ENCODE measurements at places on chromosomes 7 and 10.

- DNase-seq: no peak
Measured at GRCh38 chr7:51182636-51183166, 133.9 kb downstream of the COBL start.

DNA sequence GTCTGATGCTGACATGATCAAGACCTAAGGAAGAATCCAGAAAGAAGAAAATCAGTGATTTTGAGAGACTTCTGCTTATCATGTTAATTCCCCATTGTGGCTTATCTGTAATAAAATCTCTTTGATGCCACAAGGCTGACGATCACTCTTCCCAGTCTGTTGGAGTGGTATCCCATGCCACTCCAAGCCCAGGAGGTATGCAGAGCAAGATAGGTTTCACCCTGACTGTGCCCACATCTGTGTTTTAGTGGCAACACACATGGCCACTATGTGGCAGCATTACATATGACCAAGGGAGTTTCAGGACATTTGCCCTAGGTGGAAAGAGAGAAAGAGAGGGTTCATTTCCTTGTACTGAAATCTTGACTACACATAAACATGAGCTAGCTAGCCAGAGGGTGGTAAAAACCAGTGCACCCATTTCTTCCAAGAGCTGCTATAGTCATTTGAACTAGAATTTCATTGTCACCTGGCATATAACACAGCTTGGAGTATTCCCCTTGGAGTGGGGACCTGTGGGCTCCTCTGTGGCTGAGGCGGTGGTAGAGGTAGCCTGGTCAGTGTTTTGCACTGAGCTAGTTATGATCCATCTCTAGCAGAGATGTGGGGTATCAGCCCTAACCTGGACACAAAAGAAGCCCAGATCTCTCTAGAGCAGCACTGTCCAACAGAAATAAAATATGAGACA lies 20.8 kb downstream of the LAMB4 start:
- no peak for DNase-seq

GRCh38 chr7:1692515-1693418 lies 22.7 kb downstream of the ELFN1 start:
- DNase-seq: no peak

DNA sequence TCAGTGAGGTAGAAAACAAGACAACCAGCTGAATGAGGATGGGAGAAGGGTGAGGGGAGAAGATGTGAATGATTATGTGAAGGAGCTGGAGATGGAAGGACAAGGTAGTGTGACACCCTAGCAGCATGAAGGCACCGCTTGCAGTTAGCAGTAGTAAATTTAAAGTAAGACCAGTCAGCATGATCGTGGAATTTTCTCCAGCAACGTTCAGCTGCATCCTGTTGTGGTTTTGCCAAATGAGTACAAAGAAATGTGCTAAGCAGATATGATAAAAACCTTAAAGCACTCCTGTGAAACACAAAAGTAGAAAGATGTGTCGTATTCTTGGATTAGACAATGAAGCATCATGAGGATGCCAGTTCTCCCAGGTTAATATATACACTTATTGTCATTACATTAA lies 34.1 kb upstream of the IFRD1 start:
- DNase-seq: no peak

GRCh38 chr10:110571093-110571743 lies 3.7 kb downstream of the SMC3 start:
- DNase-seq: no peak

GRCh38 chr7:135501402-135501801 lies 8.5 kb downstream of the CNOT4 start:
- DNase-seq: no peak

GRCh38 chr7:1862560-1862959 lies 192.5 kb downstream of the ELFN1 start:
- no peak for DNase-seq

Data from T-cell (primary cell).